ENCODE measurements at places on chromosomes 11 and 22.
A peak's percentile ranks its signal among the peaks of the same experiment; 100 is the strongest.

- no peak for DNase-seq
Measured at GRCh38 chr11:128503245-128503991, 83.9 kb downstream of the ETS1 start.

- no peak for DNase-seq
Measured at GRCh38 chr11:120011836-120012235, 126.1 kb downstream of the TRIM29 start.

GRCh38 chr11:1048375-1049070, 12.0 kb upstream of the MUC6 start:
- DNase-seq, result no peak

DNA sequence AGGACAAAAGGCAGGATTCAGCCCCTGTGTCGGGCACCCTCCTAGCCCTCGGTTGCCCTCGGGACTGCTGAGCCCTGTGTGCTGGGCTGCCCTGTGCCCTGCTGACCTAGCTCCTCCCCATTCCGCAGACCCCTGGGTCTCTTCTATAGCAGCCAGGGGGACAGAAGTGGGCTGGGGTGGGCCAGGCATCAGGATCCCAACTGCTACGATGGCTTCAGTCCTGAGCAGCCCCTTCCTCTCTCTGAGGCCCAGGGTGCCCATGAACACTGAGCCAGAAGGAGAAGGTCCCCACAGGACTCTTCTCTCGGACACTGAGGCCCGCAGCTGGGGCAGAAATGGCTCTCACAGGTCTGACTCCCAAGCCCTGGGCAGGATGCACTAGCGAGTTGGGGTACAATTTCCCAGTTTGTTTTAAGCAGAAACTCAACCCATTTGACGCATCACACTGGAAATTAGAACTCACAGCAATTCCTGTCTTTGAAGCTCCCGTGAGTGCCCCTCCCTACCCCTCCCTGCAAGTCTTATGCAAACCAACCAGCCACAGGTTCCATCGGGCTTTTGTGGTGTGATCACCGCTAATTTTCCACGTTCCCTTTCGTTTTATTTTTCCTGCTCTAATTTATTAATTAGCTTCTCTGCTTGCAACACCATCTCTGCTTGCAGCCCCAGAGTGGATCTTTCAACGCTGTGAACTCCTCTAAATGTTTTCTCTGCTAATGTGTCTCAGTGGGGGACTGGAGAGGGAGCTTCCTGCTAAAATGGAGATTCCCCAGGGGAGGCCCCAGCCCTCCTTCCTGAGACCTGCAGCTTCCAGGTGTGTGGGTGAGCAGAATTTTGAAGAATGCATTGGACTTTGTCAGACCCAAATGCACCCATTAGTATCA, 56.7 kb downstream of the PHF21B start:
- DNase-seq, result no peak

DNA sequence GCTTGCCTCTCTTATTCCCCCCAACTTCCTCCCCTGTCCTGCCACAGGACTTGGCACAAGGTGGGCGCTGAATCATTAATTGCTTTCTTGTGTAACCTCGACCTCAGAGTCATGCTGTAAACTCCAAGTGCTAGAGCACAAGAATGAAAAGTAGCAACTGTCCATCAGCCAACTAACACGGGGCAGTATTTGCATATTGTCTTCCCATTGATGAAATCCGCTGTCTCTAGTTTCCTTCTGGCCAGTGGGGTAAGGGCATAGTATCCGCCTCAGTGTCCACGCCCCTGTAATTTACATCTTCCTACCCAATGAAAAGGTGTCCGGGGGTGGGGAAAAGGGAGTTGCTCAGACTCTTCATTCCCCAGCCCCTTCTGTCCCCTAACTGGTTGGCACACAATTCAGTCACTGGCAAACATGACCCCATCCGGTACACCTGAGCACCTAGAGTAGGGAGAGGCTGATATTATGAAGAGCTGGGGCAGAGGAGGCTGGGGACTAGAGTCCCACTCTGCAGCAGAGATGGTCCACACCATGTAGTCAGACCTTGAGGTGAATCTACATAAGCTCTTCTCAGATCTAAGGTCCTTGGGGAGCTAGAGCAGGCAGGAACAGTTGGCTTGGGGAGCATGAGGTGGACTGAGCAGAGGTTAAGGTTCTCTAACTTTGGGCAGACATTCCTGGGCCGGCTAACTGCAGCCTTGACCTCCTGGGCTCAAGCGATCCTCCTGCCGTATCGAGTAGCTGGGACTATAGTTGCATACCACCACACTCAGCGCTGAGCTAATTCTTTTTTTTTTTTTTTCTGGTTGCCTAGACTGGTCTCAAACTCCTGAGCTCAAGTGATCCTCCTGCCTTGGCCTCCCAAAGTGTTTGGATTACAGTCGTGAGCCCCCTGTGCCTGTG, 6.8 kb upstream of the GGA1 start:
- no peak for DNase-seq

GRCh38 chr11:128802358-128802981, 64.6 kb downstream of the KCNJ1 start:
- no peak for DNase-seq

DNA sequence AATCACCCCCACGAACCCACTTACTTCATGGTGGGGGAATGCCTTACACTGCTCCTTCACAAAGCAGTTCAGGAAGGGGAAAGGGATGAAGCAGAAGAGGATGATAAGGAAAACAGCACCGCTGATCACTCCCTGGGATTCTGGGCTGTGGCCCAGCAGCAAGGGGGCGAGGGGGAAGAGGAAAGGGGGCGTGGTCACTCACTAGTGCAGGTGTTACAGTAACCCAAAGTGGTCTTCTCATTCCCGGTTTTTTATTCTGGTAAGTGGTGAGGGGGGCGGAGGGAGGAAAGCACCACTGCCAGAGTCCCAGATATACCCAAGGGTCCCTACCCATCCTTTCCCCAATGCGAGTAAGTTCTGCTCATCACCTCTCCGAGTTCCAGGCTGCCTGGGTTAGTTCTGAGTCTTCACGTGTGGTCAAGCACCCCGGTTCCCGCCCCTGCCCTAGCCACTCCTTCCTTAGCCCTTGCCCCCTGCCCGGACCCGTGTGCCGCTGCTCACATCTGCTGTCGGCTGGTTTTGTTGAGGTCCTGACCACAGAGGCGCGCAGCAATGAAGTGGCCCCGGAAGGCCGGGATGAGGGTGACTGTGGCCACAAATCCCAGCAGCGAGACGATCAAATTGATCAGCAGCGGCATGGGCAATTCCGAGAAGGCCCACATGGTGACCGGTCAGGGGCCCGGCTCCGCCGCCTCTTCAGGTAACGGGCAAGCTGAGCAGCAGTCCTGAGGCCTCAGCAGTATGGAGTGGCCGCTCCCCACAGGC, 477 bp downstream of the DPAGT1 start:
- no peak for DNase-seq

- no peak for DNase-seq
Measured at GRCh38 chr11:129223701-129224149, 31.6 kb upstream of the ARHGAP32 start.

DNA sequence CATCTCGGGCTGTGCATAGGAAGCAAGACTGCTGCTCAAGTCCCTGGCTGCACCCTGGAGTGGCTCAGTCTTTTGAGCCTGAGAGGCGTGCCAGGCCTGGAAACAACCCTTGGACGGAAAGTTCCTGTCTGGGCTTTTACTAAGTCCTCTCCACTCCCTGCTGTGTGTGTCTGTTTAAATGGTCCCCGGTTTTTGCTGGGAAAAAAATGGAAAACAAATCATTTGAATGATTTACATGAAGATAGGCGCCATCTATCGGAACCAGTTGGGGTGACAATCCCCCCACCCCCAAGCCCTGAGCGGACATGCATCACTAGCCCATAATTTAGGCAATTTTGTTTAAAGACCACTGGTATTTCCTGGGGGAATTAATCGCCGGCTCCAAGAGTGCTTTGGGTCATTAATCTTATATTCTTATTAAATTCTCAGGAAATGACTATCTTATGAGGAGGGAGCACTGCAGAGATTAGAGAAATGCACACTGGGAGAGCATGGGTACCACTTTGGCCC, 2.7 kb upstream of the GAB2 start:
- DNase-seq, result peak; percentile 61

DNA sequence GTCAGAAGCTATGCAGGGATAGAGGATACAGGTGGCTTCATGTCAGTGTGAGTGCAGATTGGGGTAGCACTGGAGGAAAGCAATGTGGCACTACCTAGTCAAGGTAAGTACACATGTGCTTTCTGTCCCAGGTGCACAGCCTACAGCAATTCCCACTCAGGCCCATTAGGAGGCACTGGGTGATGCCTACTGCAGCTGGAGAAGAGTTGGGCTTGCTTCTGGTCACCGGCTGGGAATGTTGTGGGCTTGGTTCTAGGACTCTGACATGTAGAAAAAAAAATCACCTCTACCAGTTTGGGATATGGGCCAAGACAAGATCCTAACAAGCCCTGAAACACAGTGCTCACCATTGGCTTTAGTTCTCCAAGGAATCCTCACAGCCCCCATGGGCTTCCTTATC, 69.7 kb downstream of the TENM4 start:
- DNase-seq, result no peak

- no peak for DNase-seq
Measured at GRCh38 chr11:118658429-118659313, 20.8 kb downstream of the TREH start.

DNA sequence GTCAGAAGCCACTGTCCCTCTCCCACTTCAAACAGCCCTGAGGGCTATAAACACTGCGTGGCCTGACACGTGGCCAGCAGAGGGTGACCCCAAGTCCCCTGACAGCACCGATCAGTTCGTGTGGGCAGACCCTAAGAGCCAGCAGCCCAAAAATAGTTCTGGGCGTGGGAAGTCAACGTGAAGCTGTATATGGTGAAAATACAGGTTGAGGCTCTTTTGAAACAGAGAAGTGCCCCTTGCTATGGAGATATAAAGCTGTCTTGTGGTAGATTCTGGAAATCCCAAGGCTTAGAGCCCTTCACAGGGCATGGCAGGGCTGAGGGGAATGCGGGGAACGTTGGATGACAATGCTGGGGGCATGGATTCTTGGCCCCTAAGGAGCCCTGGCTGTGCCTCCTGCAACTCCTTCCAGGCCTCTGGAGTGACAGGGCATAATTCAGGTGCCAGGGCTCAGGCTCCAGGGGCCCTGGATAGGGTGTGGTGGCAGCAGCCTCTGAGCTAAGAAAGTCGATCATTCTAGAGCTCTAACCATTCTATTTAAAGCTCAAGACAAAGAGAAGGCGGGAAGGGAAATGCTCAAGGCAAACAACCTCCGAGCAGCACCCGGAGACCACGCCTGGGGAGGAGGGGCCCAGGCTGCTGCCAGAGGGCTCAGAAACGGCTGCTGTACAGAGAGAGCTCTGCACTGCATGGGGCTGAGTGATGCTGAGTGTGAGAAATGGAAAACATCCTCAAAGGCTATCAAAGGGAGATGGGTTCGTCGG, 60.4 kb upstream of the CD5 start:
- no peak for DNase-seq
